ENCODE measurements at places on chromosomes 5 and 9.
A peak's percentile ranks its signal among the peaks of the same experiment; 100 is the strongest.

- peak; percentile 81 for DNase-seq
Observed at GRCh38 chr5:172713113-172713808, 57.7 kb downstream of the DUSP1 start.

DNA sequence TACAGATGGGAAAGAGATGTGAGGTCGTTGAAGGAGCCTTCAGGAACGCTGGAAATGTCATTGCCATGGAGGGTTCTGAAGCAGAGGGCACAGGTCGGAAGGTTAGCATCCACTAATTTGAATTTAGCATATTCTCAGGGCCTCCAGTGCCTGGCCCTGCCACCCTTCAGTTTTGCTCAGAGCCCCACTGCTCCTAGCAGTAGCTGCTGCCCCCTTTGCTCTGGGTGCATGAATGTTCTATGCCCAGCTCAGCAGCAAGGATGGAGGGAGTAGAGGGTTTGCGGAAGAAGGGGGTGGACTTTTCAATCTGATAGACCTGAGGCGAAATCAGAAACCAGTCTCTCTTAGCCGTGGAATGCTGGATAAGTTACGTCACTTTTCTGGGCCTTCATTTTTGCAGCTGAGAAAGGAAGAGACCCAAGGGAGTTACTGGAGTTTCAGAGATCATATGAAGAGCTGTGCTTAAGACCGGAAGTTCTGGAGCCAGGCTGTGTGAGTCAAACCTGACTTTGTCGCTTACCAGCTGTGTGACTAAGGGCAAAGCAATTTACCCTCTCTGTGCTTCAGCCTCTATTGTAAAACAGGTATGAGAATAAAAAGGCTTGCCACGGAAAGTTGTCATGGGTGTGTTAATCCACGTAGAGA, 133.2 kb upstream of the PANK3 start:
- DNase-seq = peak; percentile 84

DNA sequence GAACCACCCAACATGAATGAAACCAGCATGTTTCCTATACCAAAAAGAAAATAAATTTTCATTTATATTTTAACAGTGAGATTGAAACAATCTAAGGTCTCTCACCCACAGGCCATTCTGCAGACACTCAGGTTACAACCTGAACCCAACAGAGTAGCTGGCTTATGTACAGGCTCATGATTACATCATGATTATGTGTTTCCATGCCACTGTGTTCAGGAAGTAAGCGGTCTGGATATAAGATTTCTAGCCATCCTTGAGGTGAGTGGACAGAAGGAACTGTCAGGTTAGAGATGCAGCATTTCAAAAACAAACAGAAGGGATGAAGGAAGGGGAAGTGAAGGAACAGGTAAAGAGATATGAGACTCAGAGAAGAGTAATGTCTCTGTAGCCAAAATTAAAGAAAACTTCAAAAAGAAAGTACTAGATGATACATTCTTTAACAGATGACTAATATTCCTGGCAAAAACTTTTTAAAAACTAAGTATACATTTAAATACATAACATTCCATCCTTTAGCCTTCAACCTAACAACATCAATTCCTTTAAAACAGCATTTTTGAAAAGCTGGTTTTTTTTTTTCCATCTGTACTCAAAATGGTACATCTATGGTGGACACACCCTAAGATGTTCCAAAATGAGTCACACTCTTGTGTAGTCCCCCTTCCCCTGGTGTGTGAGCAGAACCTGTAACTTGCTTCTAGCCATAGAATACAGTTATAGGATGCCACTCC, 119.8 kb downstream of the LPAR1 start:
- DNase-seq = no peak

DNA sequence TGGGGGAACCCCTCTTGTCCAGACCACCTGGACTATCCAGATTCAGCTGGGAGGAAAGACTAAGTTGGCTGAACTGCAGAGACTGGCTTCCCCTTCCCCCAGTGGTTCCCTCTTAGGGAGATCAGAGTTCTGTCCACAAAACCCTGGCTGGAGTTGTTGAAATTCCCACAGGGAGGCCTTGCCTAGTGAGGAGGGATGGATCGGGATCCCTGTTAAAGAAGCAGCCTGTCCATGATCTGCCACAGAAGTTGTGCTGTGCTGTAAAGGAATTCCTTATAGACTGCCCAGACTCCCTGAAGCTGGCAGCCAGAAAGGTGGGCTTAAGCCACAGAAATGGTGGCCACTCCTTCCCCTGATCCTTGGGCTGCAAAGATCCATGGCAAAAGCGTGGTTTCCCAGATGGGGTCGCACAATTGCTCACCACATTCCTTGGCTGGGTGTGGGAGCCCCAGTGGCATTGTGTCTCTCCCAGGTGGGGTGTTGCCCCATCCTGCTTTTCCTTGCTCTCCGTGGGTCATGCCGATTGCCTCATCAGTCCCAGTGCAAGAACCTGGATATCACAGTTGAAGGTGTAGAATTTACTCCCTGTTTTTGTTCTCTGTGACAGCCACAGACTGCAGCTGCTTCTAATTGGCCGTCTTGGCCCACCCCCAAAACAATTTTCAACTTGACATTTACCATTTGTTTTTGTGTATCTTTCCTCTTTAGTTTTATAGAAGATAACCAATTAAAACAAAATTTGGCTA, 342.4 kb downstream of the FGF10 start:
- DNase-seq = no peak

- DNase-seq = no peak
Observed at GRCh38 chr5:115543365-115544042, 1.1 kb downstream of the FEM1C start.

DNA sequence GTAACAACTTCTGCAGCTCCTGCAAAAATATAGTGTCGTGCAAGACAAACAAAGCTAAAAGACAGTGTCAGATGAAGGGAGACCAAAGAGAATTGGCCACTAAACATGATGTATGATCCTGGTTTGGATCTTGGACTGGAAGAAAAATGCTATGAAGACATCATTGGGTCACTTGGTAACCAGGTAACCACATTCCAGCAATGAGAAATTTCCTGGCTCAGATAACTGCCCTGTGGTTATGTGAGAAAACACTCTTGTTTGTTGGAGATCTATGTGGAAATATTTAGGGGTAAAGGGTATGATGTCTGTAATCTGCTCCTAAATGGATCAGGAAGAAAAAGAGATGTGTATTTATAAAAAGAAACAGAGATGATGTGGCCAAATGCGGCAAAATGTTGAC, 45.5 kb upstream of the ANKRD33B start:
- DNase-seq = no peak

- DNase-seq = no peak
Observed at GRCh38 chr5:180049185-180049548, 22.4 kb downstream of the RNF130 start.

DNA sequence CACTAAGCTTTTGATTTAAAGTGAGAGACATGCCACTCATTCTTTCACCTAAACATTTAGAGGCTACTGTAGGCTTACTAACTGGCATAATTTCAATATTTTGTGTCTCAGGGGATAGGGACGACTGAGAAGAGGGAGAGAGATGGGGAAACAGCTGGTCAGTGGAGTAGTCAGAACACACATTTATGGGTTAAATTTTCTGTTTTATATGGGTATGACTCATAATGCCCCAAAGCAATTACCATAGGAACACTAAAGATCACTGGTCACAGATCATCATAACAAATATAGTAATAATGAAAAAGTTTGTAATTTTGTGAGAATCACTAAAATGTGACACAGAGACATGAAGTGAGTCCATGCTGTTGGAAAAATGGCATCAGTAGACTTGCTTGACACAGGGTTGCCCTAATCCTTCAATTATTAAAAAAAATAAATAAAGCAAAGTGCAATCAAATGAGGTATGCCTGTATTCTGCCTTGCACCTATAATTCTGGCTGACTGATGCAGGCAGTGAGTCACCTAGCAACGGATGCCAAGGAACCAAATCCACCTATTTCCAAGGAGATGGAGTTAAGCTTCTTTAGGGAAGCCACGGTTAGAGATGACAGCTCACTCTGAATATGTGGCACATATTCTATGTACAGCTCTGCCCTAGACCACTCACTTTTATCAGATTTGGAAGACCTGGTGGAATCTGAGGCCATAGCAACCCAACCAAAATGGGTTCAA, 166.1 kb downstream of the MARCHF11 start:
- no peak for DNase-seq

DNA sequence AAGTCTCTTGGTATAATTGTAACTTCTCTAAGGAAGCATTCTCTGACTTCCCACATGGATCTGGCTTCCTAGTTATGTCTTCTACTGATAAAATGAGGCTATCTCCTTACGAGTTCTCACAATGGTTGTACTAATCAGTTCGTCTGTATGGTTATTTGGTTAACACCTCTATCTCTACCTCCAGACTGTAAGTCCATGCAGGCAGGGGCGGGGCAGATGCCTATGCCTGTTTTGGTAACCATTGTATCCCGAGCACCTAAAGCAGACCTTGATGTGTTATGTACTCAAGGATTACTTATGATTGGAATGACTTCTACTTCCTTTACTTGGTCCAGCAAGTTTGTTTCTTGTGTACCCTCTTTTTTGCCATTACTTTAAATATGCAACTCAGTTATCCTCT, 125.0 kb upstream of the PITX1 start:
- DNase-seq = no peak

DNA sequence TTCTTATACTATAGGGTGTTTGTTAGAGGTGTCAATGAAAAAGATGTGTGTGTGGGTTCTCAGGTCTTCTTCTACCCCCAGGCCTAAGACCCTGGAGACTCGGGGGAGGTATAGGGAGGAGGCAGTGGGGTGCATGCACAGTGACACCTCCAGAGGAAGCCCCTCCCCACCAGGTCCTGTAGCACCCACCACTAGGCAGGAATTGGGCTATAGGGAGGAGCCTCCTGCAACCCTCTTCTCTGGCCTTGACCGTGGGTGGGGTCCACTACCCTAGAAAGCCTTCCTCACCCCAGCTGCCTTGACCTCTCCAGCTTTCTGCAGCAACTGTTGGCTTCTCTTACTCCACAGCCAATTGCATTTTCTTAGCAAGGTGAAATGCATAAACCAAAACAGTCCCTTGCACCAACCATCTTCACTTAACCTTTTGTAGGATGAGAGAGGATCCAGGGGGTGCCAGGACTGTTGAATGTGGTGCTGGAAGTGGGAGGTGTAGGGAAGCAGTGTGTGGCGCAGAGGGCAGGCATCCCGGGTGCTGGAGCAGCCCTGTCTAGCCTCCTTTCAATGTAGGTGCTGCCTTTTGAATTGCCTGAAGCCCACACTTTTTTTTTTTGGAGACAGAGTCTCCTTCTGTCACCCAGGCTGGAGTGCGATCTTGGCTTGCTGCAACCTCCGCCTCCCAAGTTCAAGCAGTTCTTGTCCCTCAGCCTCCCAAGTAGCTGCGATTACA, 128.5 kb downstream of the RGS3 start:
- no peak for DNase-seq

DNA sequence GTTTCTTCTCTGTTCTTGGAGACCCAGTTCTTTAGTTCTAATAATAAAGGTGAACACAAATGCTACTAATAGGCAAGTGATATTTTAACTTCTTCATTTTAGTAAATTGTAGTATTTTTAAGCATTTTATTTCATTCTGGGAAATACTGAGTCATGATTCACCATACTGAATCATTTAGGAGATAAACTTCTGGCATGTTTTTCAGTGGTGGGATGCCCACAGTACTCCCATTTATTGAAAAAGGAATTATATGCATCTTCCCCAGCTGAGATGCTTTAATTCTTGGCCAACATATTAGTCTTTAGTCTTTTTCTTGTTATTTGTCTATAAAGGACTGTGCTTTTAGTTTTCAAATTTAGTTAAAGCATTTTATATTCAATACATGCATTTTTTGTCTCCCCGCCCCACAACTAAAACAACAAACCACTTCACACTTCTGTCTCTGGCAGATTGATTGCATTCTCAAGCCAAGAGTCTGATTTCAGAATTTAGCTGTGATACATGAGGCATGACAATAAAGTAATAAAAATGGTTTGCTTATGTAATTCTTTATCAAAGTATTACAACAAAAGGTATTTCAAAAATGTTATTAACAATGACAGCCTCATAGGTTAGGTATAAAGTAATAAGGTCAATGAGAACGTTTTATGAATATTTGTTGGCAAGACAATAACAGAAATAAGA, 125.2 kb upstream of the CDH18 start:
- DNase-seq = no peak

- no peak for DNase-seq
Observed at GRCh38 chr9:137077758-137078693, 709 bp downstream of the UAP1L1 start.

DNA sequence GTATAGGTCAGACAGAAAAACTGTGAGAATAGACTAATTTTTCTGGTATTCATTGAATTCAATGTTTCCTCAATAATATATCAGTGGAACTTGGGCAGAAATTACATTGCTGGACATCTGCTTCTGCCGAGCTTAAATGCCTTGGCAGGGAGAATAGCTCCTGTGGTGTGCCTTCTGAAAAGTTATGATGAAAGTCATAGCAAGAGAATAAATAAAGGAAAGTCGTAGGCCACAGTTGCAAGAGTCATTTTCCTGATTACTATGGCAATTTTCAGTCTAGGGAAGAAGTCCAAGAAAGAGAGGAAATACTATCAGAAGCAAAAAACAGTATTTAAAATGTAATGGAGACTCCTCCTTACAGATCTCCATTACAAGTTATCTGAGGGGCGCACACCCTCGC, 1596.1 kb upstream of the WWC1 start:
- DNase-seq = no peak

DNA sequence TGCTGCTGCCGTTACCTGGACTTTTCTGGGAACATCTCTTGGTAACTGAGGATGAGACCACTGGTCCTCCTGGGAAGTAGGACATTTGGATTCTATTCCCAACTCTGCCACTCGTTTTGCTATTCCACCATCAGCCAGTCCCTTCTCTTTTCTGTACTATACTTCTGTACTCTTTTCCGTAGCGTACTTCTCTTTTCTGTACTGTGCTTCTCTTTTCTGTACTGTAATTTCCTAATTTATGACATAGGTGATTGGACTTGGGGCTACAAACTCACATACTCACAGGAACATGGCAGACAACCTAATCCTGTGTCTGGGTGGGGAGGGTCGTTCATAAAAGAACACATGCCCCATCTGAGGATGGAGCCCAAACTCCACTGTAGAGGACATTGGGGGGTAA, 335.3 kb upstream of the PANK3 start:
- DNase-seq = no peak
